Dorsolateral prefrontal cortex (tissue), 122 donors: ENCODE measurements at places on chromosomes 2 and 18. TPM values are rescaled to one million over a fixed set of nuclear protein-coding genes. Genes with fewer than 3 reads are reported as not detected.

- DNase-seq: no peak
Measured at GRCh38 chr2:203870941-203871340, 3.4 kb downstream of the CTLA4 start.

CHST10 gene
- 57.9 TPM for total RNA-seq

TGFA gene
- total RNA-seq: 19.5 TPM

- no peak for DNase-seq
Measured at GRCh38 chr2:168819050-168819715, 16.7 kb downstream of the NOSTRIN start.

DNA sequence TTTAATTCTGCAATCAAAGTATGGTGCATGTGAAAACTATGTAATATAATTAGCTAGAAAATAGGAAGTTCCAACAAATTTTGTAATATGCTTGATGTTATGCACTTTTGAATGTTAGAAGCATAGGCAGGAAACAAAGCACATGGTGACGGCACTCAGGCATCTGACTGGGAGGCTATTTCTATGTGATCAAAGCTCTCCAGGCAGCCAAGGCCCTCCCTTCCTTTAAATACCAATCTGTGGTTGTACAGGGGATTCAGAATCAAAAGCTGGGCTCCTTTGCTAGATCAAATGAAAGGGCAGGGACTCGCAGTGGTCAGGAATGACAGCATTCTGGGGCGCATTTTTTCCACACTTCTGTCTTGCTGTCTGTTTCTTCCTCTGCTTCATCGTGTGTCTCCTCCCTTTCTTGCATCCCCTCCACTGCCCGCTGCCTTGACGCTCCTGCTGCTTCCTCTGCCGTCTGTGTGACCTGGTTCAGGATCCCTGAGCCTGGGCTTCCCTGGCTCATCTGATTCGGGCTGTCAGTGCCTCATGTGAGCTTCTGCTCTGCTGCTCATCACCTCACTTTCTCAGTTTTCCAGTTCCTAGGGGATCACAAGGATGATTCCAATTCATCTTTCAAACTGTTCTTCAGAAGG, 30.9 kb downstream of the TMEM182 start:
- DNase-seq: no peak

SPATS2L gene
- total RNA-seq: 72.1 TPM

UGT1A8 gene
- not detected for total RNA-seq

ST6GAL2 gene
- total RNA-seq: 28.0 TPM

GRCh38 chr2:181738563-181738962, 58.2 kb upstream of the NEUROD1 start:
- no peak for DNase-seq

DNA sequence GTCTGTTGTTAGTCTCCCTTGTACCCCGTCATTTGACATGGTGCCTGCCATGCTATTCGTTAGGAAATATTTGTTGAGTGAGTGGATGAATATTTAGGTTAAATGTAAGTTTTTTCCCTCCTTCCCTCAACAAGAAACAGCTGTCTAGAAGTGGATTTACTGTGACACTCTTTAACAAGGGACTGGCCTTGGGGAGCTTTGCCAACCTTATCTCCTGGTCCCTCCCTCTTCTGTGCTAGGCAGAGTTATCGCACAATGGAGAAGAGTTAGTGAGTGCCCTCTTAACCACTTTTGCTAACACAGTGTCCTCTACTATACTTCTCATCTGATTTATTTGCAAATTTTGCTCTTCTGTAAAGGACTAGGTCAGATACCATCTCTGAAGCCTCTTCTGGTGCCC, 61.2 kb downstream of the DIS3L2 start:
- no peak for DNase-seq

CAPN14 gene
- total RNA-seq: 1.1 TPM

DNA sequence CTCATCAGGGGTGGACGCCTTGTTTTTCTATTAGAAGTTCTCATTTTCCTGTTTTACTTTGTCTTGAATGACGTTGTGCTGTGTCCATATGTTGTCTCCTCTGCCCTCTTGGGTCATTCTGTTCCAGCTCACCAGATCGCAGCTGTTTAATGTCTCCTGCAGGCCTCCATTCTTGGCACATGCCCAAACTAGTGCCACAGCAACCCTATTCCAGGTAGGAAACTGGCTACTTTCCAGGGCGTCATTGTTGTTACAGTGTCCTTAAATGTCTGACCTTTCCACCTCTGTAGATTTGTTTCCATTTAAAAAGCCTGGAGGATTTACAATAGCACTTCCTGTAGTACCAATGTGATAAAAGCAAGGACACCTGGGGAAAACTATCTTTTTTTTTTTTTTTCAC, 500.7 kb downstream of the METTL4 start:
- no peak for DNase-seq

GRCh38 chr2:240624950-240625621, at the start of gene GPR35:
GPR35 (plus strand) TSS chr2:240625480; CDS start chr2:240629953, 4,473 bp downstream.
- peak; percentile 36 for DNase-seq

- no peak for DNase-seq
Measured at GRCh38 chr2:170812710-170813600, 3.7 kb upstream of the GAD1 start.

GRCh38 chr2:24762518-24762917, 30.7 kb downstream of the PTRHD1 start:
- no peak for DNase-seq

DNA sequence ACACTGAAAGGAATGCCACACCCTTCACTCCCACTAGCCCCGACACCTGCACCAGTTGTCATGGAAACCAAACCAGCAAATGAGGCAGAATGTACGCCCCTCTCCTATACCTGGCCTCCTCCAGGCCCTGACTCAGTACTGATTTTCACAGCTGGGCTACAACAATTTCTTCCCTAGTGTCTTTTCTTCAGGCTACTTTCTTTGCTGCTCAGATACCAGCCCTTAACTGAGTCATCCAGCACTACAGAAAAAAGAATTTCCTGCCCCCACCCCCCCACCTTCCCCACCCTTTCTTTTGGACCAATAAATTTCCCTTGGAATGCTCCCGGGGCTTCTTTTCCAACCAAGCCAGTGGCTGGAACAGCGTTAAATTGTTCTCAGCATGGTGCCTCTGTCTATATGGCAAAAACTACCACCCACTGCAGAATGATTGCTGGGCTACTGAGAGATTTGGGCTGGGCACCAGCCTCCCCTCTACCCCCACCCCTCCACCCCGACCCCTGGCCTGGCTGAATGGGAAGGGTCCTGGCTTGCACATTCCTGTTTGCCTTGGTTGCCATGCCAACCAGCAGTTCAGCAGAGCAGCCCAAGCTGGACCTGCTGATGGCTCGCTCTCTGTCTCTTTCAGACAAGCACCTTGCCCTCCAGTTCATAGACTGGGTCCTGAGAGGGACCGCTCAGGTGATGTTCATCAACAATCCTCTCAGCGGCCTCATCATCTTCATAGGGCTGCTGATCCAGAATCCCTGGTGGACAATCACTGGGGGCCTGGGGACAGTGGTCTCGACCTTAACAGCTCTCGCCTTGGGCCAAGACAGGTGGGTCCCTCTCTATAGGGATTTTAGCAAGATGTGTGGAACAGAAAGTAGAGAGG, 11.3 kb downstream of the SLC14A2 start:
- no peak for DNase-seq
